ENCODE measurements at places on chromosomes 3 and 15.

DNA sequence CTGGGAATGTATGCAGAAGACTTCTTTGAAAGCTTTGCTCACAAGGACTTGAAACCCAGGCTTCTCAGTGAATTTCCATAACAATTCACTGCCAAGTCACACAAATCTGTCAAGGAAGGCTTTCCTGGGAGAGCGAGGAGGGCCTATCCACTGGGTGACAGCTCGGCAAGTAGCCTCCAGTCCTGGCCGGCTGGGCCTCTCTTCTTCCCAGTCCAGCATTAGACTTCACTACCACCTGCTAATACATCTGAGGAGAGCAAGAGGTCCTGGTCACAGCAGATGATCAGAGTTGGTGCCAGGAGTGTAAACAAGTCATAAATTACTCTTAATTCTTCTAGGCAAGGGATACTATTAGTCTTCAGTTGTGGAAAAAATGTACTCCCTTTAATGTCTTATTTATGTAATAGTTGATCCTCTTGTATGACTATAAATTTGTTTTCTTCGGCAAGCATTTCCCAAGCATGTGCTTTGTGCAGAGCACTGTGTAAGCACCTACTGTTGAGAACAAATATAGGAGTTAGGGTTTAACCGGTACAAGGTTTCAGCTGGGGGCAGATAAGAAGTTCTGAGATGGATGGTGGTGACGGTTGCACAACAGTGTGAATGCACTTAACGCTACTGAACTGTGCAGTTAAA lies 162.9 kb downstream of the VGLL4 start:
- no peak for DNase-seq

DNA sequence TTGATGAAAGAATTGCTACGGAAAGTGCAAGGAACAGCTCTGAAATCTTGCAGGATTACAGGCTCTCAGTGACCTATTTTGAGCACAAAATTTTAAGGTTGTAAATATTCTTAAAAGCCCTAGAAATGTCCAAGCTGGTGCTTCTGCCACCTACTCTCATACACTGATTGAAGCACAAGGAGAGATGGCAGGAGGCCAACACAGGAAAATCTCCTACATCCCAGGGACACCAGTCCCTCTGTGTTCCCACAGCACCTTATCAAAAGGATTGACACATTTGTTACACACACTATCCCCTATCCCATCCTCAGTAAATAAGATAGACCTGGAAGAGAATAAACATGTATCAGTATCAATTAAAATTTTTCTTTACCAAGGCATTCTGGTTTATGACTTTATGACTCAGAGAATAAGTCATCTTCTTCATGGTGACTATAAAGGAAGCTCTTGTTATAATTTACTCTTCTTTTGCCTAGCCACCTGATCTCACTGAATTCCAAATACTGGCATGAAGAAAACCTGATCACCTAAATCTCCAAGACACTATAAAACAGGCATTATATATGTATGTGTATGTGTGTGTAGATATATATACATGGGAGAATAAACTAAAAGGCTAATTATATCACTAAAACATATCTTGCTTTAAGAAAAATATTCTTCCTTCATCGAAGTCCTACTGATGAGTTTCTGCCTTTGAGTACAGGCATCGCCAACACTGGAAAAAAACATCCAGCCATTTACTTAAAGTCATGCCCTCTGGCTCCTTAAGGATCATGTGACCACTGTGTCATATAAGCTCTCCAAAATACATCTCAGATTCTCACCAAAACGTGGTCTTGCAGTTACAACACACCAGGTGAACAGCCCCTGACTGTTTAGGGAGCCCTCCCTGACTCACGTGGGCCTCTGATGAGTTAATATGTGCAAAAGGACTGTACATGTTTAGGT lies 208.1 kb upstream of the NR2F2 start:
- no peak for DNase-seq

DNA sequence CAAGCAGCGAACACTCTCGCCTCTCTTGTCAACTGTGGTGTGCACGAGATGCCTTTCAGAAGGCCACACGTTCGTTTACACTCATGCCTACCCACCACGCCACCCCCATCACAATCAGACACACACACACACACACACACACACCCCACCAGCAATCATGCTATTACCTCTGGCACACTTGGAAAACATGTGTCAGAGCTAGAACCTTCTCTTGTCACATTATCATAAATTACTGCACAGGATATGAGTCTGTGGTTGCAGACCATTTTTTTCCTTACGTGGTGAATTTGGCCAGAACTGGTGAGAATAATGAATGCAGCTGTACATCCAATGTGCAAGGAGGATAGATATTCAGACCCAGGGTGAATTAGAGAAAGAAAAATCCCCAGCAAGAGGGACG lies 52.4 kb downstream of the TRIM69 start:
- DNase-seq: no peak

DNA sequence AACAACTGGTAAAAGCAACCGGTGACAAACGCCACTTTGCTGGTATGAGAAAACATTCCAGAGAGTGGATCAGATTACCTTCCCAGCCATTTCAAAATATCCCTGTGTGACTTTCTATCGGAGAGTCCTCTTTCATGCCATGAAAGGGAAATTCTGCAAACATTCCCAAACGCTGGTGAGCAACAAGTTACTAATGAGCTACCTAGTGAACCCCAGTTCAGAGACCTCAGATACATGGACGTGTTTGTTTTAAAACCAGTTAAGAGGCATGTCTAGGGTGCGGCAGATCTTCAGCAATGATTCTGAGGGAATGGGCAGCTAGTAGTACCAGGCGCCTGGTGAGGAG lies 418.2 kb upstream of the NR2F2 start:
- no peak for DNase-seq

DNA sequence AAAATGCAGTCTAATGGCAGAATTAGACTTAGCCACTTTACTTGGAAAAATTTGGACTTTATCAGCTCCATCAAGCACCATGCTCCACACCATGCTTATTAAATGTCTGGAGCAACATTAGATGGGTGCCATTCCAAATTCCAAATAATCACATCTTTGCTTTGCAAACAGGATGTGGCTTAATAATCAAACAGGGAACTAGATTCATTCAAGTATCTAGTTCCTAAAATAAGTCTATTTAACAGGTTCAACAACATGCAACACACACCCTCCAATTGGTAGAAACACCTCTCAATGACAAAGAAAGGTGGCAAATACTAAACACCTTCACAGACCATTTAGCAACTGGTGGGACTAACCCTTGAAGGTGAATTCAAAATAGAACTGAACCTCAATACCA lies 3.5 kb downstream of the HEXA start:
- DNase-seq: no peak

DNA sequence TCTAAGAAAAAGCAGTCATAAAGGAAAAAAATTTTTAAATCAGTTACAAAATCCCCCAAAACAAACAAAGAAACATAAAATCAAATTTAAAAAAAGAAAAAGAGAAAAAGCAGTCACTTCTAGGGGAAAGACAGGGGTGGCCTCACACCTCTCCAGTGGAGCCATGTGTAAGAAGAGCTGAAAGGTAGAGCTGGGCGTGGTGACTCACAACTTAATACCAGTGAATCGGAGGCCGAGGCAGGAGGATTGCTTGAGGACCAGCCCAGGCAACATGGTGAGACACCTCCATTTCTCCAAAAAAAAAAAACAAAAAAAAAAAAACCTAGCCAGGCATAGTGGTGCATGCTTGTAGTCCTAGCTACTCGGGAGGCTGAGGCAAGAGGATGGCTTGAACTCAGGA lies 14.7 kb downstream of the MESD start:
- DNase-seq: no peak

- no peak for DNase-seq
These were observed 237.6 kb upstream of the SETMAR start for GRCh38 chr3:4065554-4065953.

GRCh38 chr3:30549600-30549999 lies 56.8 kb upstream of the TGFBR2 start:
- DNase-seq: no peak

GRCh38 chr3:130601442-130601971 lies 84.5 kb downstream of the COL6A6 start:
- no peak for DNase-seq

GRCh38 chr3:70078778-70079177 lies 79.2 kb downstream of the SAMMSON start:
- no peak for DNase-seq

GRCh38 chr15:65344914-65345275 lies 32.9 kb downstream of the IGDCC3 start:
- DNase-seq: no peak

DNA sequence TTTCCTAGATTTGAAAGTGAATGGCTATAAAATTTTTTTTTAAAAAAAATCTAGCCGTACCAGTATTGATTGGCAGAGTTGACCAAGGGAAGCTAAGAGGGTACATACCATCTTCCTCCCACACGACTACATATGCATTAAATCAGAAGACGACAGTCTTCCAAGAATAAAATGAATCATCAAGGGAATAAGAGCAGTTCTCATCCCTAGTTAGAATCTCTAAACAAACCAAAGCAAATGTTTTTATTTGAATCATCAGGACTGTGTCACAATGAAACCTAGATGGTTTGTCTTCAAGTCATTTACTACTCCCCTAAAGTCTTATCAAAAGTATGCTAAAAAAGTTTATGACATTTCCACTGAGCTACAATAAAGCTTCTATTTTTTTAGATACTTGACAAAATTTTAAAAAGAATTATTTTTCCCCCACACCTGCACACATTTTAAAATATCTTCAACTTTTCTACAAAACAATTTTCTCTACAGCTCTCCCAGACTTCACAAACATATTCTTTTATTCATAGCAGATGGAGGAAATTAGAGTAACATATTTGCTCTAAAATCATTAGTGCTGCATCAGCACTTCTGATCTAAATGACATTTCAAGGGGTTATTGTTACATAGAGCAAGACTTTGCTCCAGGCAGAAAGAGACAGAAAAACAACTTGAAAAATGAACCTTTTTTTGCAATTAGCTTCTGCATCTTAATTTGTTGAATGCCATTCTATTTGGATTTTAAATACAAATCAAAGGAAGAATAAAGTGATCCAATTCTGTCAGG lies 547.1 kb downstream of the FHIT start:
- DNase-seq: no peak

GRCh38 chr3:140706360-140706759 lies 28.5 kb downstream of the TRIM42 start:
- DNase-seq: no peak

DNA sequence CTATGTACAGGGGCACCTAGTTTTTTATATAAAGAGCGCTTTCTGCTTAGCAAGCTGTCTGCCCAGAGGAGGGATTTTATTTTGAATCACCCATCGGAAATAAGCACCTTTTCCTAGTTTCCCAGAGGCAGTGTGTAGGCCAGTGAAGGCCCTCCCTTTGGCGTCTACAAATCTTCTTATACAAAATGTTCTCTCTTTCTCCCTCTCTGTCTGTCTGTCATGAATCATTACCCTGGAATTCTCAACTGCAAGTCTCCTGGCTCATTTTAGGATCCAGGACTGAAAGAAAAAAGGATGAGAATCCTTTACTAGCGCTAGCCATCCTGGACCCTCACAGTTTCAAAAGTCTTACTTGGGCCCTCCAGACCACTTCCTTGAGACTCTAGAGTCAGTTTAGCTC lies 728.1 kb downstream of the OTOL1 start:
- no peak for DNase-seq

DNA sequence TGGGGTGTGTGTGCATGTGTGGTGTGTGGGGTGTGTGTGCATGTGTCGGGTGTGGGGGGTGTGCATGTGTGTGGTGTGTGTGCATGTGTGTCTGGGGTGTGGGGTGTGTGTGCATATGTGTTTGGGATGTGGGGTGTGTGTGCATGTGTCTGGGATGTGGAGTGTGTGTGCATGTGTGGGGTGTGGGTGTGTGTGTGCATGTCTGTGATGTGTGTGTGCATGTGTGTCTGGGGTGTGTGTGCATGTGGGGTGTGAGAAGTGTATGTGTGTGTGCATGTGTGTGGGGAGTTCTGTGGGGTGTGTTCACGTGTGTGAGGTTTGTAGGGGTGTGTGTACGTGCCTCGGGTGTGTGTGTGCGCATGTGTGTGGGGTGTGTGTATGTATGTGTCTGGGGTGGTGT lies 6.7 kb upstream of the OCA2 start:
- DNase-seq: no peak

DNA sequence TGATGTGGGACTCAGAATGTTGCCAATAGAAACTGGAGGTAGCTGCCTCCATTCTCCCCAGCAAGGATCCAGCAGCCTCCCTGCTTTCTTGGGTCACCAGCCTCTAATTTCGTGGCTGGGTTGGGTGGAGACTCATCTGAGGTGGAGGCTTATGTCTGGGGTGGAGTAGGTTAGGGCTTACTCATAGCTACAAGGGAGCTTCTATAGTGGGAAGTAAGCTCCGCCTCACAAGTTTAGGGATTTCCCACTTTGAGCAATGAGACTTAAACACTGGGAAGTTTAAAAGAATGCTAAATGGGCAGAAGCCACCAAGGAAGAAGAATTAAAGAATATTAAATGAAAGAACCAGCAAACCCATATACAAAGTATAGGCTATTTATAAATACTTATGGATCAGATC lies 63.8 kb downstream of the GJD2 start:
- no peak for DNase-seq

GRCh38 chr3:169138849-169139420 lies 524.6 kb downstream of the MECOM start:
- DNase-seq: no peak

DNA sequence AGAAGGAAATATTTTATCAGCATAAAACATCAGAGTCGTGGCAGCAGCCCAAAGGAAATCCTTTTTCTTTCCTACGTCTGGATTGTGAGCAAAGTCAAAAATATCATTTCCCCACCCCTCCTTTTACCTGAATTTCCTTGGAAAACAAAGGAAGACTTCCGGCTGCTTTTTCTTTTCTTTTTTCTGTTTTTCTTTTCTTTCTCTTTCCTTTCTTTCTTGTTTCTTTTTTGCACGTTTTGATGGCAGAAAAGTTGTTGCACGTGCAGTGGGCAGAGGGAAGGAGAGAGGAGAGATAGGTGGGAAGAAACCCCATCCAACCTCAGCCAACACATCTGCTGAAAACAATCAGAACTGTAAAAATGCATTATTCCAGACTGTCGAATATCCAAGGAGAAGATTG lies 544 bp upstream of the MYO1E start:
- DNase-seq: no peak

DNA sequence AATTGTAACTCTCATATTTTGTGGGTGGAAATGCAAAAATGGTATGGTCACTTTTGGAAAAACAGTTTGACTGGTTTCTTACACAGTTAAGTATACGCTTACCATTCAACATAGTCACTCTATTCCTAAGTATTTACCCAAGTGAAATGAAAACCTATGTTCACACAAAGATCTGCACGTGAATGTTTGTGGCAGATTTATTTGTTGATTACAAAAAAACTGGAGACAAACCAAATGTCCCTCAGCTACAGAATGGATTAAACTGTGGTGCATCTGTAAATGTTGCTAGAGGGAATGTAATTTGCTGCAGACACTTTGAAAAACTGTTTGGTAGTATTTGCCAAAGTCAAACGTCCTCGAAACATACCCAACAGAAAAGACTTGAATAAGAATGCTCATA lies 29.3 kb downstream of the ACKR2 start:
- no peak for DNase-seq

GRCh38 chr3:139216958-139217357 lies 126.9 kb upstream of the MRPS22 start:
- no peak for DNase-seq

- DNase-seq: no peak
These were observed 255.2 kb downstream of the NR2F2 start for GRCh38 chr15:96585484-96586386.

- no peak for DNase-seq
These were observed 1.9 kb downstream of the PAK6 start for GRCh38 chr15:40240619-40241221.

GRCh38 chr3:18806633-18807032 lies 341.7 kb upstream of the KCNH8 start:
- no peak for DNase-seq

GRCh38 chr3:41295740-41296139 lies 96.4 kb downstream of the CTNNB1 start:
- DNase-seq: no peak
